ENCODE measurements at places on chromosomes 1 and 21.

- no peak for DNase-seq
These were observed 49.1 kb downstream of the HHAT start for GRCh38 chr1:210377731-210378333.

GRCh38 chr1:111290630-111291029 lies at the start of gene CHIA:
TSS of gene CHIA (plus strand) at chr1:111290851. CDS start at chr1:111310468, 19,617 bp downstream.
- no peak for DNase-seq

- DNase-seq = no peak
These were observed 436.4 kb upstream of the PKN2 start for GRCh38 chr1:88247666-88248065.

- DNase-seq = no peak
These were observed 101.8 kb downstream of the PCNX2 start for GRCh38 chr1:233193741-233194140.

DNA sequence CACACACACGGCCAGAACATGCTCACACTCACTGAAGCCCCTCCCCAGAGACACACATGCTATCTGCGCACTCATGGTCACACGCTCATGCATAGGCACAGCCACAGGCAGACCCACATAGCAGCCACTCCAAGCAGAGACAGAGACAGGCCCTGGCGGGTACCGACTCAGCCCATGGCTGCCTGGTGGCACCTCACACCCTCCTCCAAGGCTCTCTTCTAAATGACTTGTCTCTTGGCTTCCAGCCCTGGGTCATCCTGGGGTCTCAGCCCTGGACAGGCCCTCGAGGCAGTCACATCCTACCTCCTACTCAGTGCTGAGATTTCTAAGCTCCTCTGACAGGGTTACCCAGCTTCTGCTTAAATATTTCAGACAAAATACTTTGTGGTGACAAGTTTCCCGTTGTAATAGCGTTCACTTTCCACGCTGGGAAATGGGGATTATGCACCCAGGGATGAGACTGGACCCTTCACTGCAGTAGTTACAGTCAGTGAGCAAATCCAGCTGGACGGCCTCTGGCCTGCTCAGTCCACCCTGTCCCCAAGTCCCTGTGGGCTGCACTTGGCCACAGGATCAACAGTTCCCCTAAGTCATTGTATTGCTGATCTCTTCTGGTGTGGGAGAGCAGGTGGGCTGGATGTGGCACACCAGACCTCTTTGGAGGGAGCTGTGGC lies 2.9 kb upstream of the NFASC start:
- no peak for DNase-seq

DNA sequence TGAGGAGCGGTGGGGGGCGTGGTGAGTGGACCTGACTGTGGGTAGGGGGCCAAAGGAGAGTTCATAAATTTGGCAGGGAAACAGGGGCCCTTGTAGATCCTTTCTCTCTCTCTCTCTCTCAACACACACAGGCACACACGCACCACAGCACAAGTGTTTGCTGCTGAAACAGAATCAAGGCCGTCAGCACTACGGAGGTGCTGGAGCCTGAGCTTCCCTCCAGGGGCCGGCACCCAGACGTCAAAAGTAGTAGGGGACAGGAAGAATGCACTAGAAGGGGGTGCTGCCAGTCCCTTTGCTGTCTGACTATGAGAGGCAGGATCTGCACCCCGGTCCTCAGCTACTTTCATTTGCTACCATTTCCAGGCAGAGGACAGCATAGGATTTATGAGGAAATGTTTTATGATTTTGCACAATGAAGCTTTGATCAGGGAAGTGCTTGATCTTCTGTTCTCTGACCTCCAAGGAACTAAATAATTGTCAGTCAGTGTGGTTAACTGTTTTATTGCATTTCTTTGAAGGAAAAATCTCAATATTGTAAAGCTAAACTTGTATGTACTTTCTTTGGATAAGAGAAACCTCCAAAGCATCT lies 74.3 kb upstream of the FAM3B start:
- DNase-seq = no peak

DNA sequence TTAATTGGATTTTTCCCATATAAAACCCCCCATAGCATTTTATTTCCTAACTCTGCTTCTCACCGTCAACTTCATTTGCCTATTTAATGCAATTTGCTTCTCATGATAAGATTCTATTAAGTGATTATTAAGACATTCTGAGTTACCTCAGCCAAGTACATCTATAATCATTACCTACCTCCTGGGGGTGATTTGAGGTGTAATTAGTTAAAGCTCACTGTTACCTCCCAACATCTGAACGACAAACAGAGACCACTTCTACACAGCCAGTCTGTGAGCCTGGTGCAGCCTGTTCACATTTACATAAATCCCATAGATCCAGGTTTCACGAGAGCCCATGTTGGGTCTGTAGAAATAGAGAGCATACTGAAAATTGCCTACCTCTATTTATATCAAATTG lies 65.7 kb upstream of the SSX2IP start:
- DNase-seq = no peak

- DNase-seq = no peak
These were observed 175.8 kb upstream of the NFIA start for GRCh38 chr1:60906526-60906925.

- no peak for DNase-seq
These were observed 20.4 kb upstream of the SPATA6 start for GRCh38 chr1:48492392-48492791.

GRCh38 chr21:32757804-32758203 lies 13.8 kb downstream of the PAXBP1 start:
- DNase-seq = no peak

- DNase-seq = no peak
These were observed 55.3 kb upstream of the BOLA1 start for GRCh38 chr1:149844101-149844500.

GRCh38 chr1:168825129-168825528 lies 96.1 kb upstream of the DPT start:
- DNase-seq = no peak

GRCh38 chr1:1470626-1471388 lies 758 bp upstream of the ATAD3B start:
- no peak for DNase-seq

GRCh38 chr1:202207292-202207691 lies 13.7 kb downstream of the LGR6 start:
- DNase-seq = no peak

DNA sequence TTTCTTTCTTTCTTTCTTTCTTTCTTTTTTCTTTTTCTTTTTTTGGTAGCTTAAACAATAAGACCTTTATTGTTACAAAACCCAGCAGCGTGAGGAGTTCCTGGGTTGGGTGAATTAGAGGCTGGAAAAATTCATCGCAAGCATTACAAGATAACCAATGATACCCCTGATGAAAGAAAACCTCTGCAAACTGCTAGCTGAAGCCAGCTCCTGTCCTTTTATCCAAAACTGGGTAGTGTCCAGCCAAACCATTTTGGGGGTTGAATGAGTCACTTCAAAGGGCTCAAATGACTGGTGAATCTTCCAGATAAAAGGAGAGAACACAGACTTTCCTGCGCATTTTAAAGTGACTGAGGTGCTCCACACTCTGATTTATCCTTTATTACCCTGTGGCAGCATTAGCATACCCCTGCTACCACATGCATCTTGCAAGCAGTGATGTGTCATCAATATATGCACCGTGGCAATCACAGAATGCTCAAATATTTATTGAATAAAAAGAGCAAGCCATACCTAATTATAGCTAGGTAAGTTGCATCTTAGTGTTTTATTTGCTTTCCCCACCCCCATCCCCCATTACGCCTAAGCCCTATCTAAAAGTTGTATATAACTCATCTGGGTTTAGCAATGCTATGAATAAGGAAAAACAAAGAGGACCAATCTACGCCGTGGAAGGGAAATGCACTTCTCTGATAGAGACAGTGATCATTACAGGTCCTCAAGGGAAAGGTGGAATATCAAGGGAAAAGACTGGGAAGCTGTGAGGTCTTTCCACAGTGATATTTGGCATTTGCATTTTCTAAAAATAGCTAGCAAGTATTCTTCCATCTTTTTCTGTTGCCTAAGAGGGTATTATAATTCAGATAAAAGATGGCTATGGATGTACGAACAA lies 32.4 kb upstream of the CEP350 start:
- no peak for DNase-seq

DNA sequence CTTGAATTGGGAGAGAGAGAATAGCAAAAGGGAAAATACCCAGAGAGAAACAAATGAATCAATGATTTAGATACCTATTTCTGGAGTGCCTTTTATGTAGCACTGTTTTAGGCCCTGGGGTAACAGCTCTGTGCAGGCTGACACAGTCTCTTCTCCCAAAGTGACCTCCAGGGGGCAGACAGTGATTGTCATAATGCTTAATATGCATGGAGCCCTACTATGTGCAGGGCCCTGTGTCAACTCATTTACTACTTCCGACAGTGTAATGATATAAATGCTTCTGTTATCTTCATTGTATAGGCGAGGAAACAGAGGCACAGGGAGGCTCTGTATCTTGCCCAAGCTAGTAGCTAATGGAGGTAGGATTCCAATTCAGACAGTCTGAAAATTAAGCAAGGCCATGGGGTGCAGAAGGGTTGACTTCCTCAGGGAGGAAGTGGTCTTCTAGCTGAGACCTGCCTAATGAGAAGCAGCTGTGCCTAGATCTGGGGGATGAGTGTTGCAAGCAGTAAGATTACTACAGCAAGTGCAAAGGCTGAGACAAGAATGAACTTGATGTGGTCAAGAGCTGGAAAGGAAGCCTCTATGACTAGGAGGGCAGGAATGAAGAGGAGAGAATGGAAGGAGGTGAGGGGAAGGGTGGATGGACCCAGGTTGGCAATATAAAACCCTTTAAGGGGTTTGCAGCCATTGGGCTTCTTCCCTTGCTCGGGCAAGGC lies 16.2 kb upstream of the SERINC2 start:
- no peak for DNase-seq

GRCh38 chr1:156476501-156477298 lies 23.9 kb downstream of the MEF2D start:
- no peak for DNase-seq

GRCh38 chr1:41646186-41646585 lies 161.7 kb upstream of the EDN2 start:
- DNase-seq = no peak

- DNase-seq = no peak
These were observed 15.8 kb downstream of the RGS8 start for GRCh38 chr1:182668521-182669054.

GRCh38 chr1:162314206-162314605 lies 62.4 kb downstream of the SPATA46 start:
- DNase-seq = no peak

DNA sequence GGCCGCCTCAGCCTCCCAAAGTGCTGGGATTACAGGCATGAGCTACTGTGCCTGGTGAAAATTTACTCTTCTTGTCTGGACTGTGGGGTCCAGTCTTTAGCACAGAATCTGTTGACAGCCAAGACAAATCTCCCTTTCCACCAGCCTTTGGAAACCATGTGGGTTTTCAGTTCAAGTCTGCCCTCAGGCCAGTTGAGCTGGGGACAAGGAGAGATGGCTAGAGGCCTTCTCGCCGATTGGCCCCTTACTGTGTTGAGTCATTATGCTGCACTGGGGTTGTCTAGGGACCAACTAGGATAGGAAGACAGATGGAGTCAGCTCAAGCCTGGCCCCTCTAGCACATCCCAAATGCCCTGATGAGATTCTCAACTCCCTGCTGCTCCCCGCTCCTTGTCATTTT lies 8.6 kb upstream of the NKAIN1 start:
- DNase-seq = no peak

DNA sequence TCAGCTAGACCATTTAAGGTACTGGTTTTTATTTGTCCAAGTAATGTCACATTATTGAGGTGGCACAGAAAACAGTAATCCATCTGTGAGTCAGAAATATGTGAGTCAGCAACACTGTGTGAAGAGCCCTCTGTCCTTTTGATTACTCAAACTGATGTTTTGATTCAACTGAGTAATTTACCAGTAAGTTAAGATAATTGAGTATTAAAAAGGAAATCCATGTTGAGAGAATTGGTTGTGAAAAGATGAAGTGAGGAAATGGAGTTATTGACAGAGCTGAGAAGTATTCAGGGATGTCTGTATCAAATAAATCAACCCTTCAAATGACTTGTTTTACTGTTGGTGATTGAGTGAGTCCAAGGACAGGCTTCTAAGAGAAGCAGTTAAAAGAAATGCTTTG lies 302.7 kb upstream of the SGIP1 start:
- no peak for DNase-seq

DNA sequence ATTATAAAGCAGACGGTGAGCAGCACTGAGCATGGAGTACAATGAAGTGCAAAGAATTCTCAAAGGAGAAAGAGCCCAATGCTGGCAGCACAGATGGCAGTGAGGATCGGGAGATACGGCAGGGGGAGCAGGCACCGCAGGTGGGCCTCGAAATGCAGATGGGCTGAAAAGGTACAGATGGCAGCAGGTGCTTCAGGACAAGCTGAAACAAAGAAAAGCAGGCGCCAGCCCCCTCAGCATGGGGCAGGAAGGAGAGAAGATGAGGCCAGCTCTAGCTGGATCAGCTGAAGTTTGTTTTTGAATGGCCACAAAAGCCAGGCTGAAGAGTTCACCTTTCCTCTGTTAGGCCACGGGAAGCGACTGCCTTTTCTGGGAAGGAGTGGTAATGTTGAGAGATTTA lies 7.7 kb downstream of the CFAP298 start:
- no peak for DNase-seq

DNA sequence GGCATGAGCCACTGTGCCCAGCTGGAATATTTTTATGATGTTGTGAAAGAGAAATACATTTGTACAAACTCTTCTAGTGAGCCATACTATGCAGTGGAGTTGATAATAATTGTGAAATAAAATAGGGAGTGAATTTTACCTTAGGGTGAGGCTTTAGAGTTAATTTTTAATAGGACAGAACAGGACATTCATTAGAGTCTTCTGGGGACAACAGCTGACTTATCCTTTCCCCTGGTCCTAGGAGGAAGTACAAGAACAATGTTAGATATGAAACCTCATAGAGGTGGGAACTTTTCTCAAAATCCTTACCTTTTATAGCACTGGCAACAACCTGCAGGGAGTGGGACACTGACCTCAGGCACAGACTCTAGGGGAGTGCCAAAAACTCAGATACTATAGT lies 21.9 kb downstream of the HAO2 start:
- DNase-seq = no peak

DNA sequence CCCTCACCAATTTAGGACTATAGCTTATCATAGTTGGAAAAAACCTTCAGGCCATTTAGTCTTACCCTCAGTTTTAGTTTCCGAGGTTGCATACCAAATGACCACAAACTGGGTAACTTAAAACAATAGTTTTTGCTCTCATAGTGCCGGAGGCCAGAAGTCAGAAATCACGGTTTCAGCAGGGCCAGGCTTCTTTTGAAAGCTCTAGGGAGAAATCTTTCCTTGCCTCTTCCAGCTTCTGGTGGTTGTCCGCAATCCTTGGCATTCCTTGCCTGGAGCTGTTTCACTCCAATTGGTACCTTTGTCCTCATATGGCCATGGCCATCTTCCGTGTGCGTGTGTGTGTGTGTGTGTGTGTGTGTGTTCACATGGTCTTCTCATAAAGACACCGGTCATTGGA lies 12.4 kb upstream of the PLXNA2 start:
- no peak for DNase-seq

GRCh38 chr1:35637401-35637809 lies 3.9 kb downstream of the PSMB2 start:
- DNase-seq = peak; percentile 15

GRCh38 chr1:207868251-207868773 lies 42.6 kb downstream of the CD34 start:
- no peak for DNase-seq

Data from GM12892 (cell line).